ENCODE measurements at places on chromosomes 3 and 15. TPM values are rescaled to one million over a fixed set of nuclear protein-coding genes. Genes with fewer than 3 reads are reported as not detected.

GRCh38 chr3:122100083-122100482 is 44.9 kb downstream of the CD86 start:
- no peak for DNase-seq

- no peak for DNase-seq
Observed at GRCh38 chr15:27937851-27938250, 161.3 kb downstream of the OCA2 start.

DNA sequence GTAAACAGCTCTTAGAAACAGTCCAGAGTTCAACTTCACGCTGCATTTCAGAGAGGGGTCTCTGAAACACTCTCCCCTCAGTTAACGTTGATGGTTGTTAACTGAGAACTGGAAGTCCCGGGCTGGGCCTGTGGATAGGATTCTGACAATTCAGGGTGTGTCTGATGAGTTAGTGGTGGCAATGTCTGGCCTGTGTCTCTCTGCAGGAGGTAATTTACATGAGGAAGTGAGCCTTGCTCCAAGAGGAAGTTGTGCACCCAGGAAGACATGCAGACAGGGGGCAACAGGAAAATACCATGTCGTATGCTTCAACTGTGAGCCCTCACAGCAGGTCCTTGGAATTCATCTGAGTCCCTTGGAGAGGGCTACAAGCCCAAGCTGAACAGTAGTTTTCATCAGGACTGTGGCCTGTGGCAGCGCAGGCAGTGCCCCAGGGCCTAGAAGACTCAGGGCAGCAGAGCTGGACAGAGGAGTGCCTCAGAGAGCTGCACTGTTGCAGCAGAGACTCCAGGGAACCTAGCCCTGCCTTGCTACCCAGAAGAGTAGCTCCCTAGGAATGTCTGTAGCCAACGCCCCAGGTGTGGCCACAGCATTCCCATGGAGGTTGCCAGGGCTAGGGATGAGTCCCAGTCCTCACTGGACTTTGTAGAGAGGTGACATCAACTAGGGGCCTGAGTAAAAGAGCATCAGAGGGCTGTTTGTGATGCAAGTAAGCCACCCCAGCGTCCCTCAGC is 104.6 kb upstream of the SELENOK start:
- no peak for DNase-seq

GRCh38 chr15:85490856-85491255 is 110.5 kb downstream of the AKAP13 start:
- DNase-seq, result no peak

DNA sequence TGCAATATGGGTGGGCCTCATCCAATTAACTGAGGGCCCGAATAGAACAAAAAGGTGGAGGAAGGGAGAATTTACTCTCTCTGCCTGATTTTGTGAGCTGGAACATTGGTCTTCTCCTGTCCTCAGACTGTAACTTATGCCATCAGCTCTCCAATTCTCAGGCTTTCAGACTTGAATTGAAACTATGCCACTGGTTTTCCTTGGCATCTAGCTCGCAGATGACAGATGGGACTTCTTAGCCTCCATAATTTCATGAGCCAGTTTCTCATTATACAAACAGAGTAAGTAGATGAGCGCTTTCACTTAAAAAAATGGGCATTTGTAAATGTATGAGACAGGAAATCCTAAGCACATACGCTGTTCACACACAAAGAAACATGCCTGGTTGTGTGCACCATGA is 8.7 kb upstream of the PTX3 start:
- no peak for DNase-seq

DNA sequence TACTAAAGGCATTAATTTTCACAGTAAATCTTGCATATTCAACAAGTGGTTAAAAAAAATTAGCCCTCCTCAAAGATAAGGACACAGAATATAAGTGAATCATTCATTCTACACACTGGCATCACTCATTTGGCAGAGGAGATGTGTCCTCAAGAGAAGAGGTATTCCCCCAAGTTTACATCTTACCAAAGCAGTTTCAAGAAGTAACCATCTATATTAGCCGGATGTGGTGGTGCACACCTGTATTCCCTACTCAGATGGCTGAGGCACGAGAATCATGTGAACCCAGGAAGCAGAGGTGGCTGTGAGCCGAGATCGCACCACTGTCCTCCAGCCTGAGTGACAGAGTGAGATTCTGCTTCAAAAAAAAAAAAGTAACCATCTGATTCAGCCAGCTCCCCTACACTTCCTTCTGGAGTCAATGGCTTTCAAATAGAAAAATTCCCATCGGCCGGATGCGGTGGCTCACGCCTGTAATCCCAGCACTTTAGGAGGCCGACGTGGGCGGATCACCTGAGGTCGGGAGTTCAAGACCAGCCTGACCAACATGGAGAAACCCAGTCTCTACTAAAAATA is 15.4 kb downstream of the RAF1 start:
- DNase-seq, result no peak

GRCh38 chr15:36601497-36601932 is 22.1 kb downstream of the CDIN1 start:
- no peak for DNase-seq

DNA sequence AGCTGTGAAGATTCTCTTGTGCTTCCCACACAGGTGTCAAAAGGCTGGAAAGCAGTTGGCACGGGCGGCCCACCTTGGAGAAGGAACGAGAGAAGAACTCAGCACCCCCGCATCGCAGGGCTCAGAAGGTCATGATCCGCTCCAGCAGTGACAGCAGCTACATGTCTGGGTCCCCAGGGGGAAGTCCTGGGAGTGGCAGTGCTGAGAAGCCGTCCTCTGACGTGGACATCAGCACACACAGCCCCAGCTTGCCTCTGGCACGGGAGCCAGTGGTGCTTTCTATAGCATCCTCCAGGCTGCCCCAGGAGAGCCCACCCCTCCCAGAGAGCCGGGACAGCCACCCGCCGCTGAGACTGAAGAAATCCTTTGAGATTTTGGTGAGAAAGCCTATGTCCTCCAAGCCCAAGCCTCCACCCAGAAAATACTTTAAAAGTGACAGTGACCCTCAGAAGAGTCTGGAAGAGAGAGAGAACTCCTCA is 31.4 kb downstream of the STARD5 start:
- peak; percentile 65 for DNase-seq

- DNase-seq, result no peak
Observed at GRCh38 chr3:147729641-147730040, 320.5 kb downstream of the ZIC1 start.

DNA sequence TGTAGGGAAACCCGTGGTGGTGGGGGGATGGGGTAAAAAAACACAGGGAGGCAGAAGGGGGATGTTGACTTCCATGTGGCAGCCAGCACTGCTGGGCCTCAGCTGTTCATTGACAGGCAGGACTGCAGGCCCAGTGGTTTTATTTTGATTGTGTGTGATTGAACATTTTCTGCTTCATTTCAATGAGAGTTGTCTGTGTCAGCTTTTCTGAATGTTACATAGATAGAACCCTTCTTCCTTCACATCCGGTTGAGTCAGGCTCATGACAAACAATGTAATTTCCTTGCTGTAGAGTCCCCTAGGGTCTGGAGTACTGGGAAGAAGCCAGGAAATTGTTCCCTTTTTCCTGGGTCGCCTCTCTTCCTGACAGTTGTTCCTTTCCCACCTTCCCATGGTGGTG is 8.2 kb upstream of the RPP25 start:
- no peak for DNase-seq

GRCh38 chr3:194736896-194737600 is 51.4 kb downstream of the FAM43A start:
- no peak for DNase-seq

DNA sequence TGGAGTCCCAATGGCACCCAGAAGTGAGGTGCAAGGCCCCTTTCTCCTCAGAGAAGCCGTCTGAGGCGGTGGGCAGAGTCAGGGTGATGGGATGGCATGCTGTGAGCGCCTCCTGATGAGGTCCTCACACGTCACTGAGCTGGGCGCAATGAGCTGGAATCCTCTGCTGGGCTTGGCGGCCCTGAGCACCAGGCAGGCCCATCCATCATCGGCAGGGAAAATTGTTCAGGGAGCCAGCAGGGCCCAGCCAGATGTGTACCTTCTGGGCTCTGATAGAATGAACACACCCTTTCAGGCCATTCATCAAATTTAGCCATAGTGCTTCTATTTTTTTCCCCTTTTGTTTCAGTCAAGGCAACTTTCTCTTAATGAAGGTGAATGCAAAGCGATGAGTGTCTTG is 43.7 kb downstream of the FAM3D start:
- DNase-seq, result no peak

DNA sequence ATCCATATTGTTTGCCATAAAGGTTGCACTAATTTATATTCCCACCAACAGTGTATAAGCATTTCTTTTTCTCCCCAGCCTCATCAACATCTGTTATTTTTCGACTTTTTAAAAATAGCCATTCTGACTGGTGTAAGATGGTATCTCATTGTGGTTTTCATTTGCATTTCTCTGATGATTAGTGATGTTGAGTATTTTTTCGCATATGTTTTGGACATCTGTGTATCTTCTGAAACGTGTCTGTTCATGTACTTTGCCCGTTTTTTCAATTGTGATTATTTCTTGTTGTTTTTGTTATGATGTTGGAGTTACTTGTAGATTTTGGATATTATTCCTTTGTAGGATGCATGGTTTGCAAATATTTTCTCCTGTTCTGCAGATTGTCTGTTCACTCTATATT is 46.5 kb downstream of the TP63 start:
- DNase-seq, result no peak

GRCh38 chr3:43317461-43318316 is 31.3 kb downstream of the SNRK start:
- DNase-seq, result no peak

GRCh38 chr3:6867269-6867668 is 6.4 kb downstream of the GRM7 start:
- no peak for DNase-seq

- DNase-seq, result peak; percentile 42
Observed at GRCh38 chr3:67790043-67790442, 135.6 kb upstream of the SUCLG2 start.

NDN gene
- 1.6 TPM for total RNA-seq

STARD5 gene
- 10.3 TPM for total RNA-seq

PP2D1 gene
- not detected for total RNA-seq

IQCH gene
- total RNA-seq, result 3.6 TPM

IL17RD gene
- total RNA-seq, result 0.07 TPM

TRH gene
- not detected for total RNA-seq

MAP1A gene
- 1.8 TPM for total RNA-seq

FSD2 gene
- total RNA-seq, result not detected

PLCL2 gene
- 22.9 TPM for total RNA-seq
